ENCODE measurements at places on chromosomes 6 and 20. TPM values are rescaled to one million over a fixed set of nuclear protein-coding genes. Genes with fewer than 3 reads are reported as not detected.

The IGF2R gene
- 2.3 TPM for polyA plus RNA-seq

- DNase-seq: no peak
Observed at GRCh38 chr6:57313711-57314471, 3.5 kb upstream of the PRIM2 start.

DNA sequence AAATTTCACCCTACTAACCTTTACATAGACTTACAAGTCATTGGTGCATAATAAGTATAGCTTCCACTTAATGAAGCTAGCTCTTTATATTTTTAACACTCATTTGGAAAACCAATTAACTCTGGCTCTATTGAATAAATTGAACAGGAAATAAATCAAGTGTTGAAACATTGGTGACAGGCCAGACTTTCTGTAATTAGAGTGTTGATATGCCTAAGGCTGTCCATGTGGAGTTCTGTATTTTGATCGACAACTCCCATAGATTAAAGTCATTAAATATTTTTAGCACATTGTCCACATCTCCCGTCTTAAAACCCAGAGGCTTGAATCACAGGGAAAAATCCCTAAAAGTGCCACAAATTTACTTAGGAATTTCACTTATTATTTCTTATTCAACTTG is 468.3 kb downstream of the KHDRBS2 start:
- no peak for DNase-seq

DNA sequence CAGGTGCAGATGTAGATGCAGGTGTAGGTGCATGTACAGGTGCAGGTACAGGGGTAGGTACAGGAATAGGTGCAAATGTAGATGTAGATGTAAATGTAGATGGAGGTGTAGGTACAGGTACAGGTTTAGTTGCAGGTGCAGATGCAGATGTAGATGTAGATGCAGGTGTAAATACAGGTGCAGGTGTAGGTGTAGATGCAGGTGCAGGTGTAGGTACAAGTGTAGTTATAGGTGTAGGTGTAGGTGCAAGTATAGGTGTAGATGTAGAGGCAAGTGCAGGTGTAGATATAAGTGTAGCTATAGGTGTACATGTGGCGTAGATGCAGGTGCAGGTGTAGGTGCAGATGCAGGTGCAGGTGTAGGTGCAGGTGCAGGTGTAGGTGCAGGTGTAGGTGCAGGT is 34.2 kb upstream of the CDH4 start:
- no peak for DNase-seq

GRCh38 chr6:4179960-4180651 is 44.7 kb upstream of the ECI2 start:
- DNase-seq: no peak

- peak; percentile 44 for DNase-seq
Observed at GRCh38 chr6:26032340-26033084, 54.7 kb upstream of the HFE start.

DNA sequence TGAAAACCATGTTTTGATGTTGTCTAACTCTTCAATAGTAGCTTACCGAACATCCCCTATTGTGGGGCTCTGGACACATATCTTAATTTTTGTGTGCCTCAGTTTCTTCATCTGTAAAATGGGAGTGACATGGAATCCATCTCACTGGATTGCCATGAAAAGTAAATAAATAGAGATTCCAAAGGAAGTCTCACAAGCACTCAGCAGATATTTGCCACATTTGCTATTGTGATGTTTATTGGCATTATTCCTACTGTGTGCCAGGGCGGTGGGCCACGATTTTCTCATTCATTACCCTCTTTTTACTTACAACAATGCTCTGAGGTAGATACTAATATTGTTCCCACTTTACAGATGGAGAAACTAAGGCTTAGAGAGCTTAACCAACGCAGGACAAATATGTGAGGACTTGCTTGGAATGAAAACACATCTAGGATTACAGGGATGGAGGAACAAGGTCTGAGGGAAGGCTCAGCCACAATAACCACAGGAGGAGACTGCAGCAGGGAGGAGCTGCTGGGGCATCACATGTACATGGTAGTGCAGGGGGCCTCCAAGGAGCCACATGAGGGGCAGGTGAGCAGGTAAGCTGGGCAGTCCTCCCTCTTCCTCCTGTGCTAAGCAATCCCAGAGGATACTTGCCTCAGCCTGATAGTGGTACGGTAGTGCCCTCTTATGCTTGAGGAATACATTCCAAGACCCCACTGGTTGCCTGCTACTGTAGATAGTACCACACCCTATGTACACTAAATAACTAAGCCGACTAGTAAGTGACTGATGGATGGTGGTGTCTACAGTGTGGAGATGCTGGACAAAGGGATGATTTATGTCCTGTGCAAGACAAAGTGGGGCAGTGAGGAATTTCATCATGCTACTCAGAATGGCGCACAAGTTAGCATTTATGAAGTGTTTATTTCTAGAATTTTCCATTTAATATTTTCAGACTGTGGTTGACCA is 176.9 kb downstream of the FOXA2 start:
- DNase-seq: no peak

DNA sequence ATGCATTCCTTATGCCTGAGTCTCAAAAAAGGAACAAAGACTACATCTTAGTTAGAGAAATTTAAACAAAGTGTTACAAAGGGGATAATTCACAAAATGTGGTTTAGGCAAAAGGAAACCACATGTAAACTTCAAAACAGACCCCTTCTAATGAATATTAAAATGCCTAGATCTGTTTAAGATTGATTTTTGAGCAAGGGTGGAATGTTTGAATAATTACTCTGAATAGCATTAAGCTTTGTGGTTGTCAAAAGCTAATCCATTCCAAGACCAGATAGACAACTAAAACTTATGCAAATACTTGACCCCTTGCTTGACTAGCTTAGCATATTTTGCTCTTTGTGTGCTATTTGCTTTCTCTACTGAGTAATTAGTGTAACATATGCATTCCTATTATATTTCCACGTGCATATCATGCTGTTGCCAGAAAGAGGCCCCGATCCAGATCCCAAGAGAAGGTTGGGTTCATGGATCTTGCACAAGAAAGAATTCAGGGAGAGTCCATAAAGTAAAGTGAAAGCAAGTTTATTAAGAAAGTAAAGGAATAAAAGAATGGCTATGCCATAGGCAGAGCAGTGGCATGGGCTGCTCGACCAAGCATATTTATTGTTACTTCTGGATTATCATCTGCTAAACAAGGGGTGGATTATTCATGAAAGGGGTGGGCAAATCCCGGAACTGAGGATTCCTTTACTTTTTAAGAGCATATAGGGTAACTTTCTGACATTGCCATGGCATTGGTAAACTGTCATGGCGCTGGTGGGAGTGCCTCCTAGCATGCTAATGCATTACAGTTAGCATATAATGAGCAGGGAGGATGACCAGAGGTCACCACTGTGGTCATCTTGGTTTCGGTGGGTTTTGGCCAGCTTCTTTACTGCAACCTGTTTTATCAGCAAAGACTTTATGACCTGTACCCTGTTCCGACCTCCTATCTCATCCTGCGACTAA is 1193.4 kb upstream of the EYS start:
- DNase-seq: no peak

DNA sequence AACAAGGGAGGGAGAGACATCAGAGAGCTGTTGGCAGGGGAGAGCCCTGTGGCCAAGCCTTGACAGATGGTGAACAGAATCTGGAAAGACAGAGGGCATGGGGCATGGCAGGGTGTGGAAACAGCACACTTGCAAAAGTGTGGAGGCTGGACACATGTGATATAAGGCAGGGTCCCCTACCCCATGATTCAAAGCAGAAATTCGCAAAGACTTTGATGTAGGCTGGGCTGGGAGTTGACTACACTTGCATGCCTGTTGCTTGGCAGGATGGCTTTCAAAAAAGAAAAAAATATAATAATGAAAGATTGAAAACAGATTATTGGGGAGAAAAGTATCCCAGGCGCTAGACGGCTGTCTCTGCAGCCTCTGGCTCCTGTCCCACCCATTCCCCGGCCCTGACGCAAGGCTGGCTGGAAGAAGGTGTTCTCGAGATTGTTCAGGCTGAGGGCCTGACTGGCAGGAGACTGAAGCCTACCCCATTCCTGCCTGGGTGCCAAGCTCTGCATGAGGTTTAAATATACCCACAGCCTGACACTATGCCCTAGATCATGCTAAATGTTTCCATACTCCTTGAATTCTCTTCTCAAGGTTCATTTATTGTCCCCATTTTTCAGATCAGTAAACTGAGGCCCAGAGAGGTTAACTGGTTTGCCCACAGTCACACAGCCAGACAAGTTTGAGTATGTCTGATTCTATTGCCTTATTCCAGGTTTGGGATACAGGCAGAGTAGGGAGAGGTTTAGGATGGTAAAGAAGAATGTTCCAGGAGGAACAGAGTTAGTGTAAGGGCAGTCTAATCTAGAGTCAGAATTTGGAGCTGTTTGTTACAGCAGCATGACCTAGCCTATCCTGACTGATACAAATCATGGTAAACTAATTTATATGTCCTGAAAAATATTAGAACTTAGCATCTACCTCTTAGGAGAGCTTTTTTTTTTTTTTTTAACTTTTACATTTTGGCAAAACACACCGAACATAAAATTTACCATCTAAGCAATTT is 23.4 kb upstream of the CCN5 start:
- no peak for DNase-seq

- DNase-seq: no peak
Observed at GRCh38 chr6:156021746-156022396, 566.2 kb upstream of the NOX3 start.

DNA sequence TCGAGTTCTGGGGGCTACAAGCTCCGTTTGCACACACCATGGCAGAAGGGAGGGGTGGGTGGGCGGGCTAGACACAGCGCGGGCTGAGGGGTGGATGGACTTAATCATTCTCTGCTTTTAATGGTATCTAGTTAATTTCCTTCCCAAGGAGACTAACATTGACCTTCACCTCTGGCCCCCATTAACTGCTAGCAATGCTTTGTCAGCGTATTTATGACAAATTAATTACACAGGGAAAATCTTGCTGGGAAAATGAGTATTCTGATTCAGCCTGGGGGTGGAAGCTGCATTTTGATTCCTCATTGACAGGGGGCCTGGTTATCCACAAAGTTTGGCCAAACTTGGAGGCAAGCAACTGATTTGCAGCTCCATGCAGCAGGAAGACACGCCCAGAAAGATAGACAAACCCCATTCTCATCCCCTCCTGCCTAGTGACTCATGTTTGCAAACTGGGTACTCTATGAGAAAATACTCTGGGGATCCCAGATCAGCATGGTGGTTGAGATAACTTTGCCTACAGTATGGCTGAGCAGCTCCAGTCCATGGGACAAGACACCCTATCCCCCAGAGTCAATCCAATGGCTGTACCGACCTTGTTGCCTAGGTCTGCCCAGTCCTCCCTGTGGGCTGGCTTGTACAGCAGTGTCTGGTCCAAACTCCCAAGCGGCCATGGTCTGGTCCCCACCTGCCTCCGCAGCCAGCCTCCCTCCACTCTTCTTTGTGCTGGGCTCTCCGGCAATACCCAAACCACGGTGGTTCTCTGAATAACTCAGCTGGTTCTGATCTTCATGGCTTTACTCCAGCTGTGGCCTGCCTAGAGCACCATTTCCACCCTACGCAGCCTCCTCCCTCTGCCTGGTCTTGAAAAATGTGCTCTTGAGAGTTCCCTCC is 19.7 kb downstream of the ZBP1 start:
- DNase-seq: no peak

The MOCS1 gene
- polyA plus RNA-seq: not detected

- DNase-seq: no peak
Observed at GRCh38 chr6:159056432-159056831, 11.6 kb upstream of the TAGAP start.

The SIRPB1 gene
- not detected for polyA plus RNA-seq

The FAM135A gene
- polyA plus RNA-seq: 3.2 TPM

DNA sequence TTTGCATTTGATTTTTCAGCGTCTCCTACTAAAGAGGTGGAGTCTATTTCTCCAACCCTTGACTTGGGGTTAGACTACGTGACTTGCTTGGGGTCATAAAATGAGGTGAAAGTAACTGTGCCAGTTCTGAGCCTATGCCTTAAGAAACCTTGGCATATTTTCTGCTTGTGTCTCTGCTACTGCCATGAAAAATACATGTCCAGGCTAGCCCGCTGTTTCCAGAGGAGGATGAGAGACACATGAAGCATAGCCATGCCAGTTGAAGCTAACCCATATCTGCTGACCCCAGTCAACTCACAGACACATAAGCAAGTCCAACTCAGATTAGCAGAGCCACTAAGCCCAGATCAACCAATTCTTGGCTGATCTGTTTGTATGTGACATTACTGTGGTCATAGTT is 38.7 kb downstream of the SCP2D1 start:
- no peak for DNase-seq

- DNase-seq: no peak
Observed at GRCh38 chr6:166365221-166365620, 17.5 kb downstream of the MPC1 start.

The UBD gene
- polyA plus RNA-seq: not detected

DNA sequence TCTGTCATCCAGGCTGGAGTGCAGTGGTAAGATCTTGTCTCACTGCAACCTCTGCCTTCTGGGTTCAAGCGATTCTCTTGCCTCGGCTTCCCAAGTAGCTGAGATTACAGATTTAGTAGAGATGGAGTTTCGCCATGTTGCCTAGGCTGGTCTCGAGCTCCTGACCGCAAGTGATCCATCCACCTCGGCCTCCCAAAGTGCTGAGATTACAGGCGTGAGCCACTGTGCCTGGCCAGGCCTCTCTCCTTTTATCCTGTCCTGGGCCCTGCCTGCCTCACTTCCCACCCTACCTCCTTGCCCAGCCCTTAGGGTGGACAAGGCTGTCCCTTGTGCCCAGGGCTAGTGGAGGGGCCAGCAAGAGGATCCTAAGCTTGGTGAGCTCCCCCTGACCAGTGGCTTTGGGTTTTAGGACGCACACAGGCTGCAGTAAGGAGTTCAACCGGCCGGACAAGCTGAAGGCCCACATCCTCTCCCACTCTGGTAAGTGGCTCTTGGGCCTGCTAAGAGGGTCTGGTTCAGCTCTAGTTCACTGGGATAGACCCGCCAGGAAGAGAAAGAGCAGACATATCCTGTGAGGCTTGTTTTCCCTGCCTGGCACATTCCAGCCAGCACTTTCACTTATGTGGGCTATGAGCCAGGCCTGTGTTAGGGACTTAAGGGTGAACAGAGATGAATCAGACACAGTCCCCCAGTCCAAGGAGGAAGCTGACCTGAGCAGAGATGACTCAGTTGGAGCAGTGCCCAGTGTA is 21.9 kb upstream of the CHMP4B start:
- no peak for DNase-seq

GRCh38 chr20:63695424-63696305 is 787 bp upstream of the TNFRSF6B start:
- DNase-seq: no peak
